ENCODE measurements at places on chromosomes 2 and 18. TPM values are rescaled to one million over a fixed set of nuclear protein-coding genes. Genes with fewer than 3 reads are reported as not detected.

SERPINB10 gene
- not detected for total RNA-seq

GALNT13 gene
- under 0.01 TPM for total RNA-seq

SPP2 gene
- total RNA-seq: not detected

SKA1 gene
- total RNA-seq: 2.7 TPM

RAX gene
- not detected for total RNA-seq

ESPNL gene
- 0.16 TPM for total RNA-seq

SDC1 gene
- 0.36 TPM for total RNA-seq

MTA3 gene
- total RNA-seq: 19.1 TPM

DCDC2C gene
- total RNA-seq: not detected

TET3 gene
- total RNA-seq: 3.4 TPM

SEPTIN10 gene
- 72.3 TPM for total RNA-seq

ERLEC1 gene
- 73.1 TPM for total RNA-seq

C2orf92 gene
- not detected for total RNA-seq

EVX2 gene
- not detected for total RNA-seq

KATNAL2 gene
- total RNA-seq: 0.32 TPM

MTCL1 gene
- 19.3 TPM for total RNA-seq

CTNNA2 gene
- not detected for total RNA-seq

IL36RN gene
- not detected for total RNA-seq

All from cardiac atrium fibroblast (primary cell).